Stimulated activated CD4-positive, alpha-beta T cell treated with anti-CD3 and anti-CD28 coated beads, Interleukin-2, amount 100 ng/mL, for 4 hours (primary cell): ENCODE measurements at places on chromosomes 6 and 20.

- no peak for DNase-seq
Observed at GRCh38 chr6:141484711-141485110, 648.0 kb upstream of the GJE1 start.

GRCh38 chr6:25312034-25312620 lies 33.0 kb downstream of the CARMIL1 start:
- no peak for DNase-seq

DNA sequence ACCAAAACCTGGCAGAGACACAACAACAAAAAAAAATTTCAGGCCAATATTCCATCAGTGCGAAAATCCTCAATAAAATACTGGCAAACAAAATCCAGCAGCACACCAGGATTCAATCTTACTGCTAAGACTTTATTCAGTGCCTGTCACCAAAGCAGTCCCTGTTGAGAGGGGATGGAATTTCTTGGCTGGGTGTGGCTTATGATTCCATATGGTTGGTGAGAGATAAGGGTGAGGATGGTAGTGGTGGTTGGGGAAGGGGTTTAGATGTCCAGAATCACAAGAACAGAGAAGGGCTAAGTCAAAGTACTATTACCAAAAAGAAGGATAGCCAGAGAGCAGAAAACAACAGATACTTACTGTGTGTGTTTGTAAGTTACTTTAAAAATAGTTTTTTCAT lies 152.8 kb upstream of the SLC35B3 start:
- DNase-seq = no peak

GRCh38 chr6:35028781-35029769 lies 112.1 kb downstream of the TCP11 start:
- DNase-seq = no peak

- DNase-seq = no peak
Observed at GRCh38 chr6:113908801-113909200, 51.7 kb downstream of the MARCKS start.

DNA sequence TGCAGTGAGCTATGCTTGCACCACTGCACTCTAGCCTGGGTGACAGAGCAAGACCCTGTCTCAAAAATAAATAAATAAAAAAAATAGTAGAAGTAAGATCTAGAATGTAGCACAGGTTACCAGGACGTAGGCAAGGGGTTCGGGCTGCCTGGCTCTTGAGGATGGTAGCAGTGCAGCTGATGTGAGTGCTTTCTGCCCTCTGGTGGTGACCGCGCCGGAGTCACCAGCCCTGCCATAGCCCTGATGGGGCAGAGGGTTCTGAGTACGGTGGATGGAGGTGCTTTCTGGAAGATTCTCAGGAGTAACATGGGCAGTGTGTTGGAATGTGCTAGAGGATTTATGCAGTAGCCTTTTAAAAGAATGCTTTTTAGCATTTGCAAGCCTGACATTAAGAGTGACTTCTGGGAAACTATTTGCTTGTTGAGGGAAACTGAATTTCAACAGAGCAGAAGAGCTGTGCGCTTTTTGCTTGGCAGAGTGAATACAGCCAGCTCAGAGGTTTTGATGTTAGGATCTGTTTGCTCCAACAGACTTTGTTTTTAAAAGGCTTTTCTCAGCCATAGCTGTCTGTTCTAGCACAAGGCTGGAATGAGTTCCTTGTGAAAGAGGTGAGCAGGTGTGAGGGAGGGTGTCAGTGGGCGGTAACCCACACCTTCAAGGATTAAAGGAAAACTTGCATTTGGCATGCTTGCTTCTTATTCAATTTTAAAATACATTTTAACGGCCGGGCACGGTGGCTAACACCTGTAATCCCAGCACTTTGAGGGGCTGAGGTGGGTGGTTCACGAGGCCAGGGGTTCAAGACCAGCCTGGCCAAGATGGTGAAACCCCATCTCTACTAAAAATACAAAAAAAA lies 65.9 kb downstream of the PTPN1 start:
- DNase-seq = peak; percentile 59

GRCh38 chr6:146775220-146775619 lies 176.4 kb downstream of the ADGB start:
- DNase-seq = no peak

- no peak for DNase-seq
Observed at GRCh38 chr20:63457737-63458136, 14.7 kb downstream of the KCNQ2 start.

GRCh38 chr20:32077190-32077589 lies 25.1 kb downstream of the HCK start:
- DNase-seq = no peak

DNA sequence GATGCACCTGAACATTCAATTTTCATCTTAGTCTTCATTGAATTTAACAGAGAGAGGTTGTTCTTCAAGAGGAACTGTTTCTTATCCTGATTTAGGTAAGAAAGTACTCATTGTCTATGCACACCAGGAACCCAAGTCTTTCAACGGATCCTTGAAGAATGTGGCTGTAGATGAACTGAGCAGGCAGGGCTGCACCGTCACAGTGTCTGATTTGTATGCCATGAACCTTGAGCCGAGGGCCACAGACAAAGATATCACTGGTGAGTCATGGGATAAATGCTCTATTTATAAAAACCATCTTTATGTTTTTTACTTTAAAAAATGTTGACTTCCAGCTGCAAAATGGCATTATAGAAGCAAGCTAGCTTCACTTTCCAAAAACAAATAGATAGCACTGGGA lies 10.2 kb downstream of the NQO2 start:
- no peak for DNase-seq

GRCh38 chr20:59718071-59718470 lies 113.7 kb downstream of the PHACTR3 start:
- no peak for DNase-seq
